ENCODE measurements at places on chromosomes 1 and 21.

DNA sequence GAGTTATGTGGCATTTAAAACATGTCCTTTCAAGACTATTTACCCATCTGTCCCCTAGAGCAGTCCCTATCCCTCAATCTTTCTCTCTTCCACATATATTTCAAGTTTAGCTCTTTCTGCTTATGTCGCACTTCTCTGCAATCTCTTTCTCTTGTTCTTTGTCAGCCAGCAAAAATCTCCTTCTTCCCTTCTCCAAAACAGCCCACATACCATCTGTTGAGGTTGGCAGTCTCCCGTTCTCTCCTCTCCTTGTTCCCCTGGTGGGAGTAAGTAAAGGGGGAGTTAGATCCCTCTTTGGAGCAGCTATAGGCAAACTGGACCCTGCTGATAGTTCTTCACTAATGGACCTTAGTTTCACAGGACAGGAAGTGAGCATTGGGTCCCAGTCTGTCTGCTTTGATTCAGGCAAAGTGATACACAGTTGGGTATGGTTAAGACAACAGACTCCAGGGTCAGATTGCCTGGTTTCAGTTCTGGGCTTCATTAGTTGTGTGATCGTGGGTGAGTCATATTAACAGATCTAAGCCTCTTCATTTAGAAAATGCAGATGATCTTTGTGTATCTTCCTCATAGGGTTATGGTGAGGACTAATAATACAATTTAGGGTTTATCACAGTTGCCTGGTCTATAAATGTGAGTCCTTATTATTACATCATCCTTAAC lies 19.7 kb downstream of the BRINP2 start:
- DNase-seq = no peak

DNA sequence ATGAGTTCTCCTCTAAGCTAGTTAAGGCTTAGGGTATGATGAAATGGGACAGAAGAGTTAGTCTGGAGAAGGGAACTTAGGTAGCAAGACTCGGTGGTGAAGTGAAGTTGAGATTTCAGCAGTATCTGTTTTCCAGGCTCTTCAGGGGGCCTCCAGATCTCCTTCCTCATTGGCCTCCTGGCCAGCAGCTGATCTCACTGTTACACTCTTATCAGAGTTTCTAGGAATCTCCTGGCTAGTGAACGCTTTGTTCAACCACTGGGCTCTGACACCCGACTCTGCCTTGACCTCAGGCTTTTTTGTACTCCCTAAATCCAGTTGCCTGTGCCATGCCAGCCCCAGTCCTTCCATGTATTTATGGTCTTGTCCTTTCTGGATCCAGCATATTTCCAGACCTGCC lies 311.0 kb downstream of the ASTN1 start:
- DNase-seq = no peak

DNA sequence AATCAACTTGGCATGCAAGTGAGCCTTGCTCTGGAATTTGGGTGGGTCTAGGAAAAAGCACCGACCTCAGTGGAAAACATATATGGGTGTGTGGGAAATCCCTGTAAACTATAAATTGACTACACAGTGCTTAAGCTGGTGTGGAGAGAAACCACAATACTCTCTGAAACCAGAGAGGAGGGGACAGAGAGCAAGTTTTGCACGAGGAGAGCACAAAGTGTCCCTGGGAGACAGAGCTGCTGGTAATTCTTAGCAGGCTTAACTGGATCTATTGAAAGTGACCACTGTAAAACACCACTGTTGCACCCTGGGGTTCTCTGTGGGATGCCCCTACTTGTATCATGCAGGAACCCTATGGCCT lies 12.8 kb downstream of the KCNJ15 start:
- no peak for DNase-seq

DNA sequence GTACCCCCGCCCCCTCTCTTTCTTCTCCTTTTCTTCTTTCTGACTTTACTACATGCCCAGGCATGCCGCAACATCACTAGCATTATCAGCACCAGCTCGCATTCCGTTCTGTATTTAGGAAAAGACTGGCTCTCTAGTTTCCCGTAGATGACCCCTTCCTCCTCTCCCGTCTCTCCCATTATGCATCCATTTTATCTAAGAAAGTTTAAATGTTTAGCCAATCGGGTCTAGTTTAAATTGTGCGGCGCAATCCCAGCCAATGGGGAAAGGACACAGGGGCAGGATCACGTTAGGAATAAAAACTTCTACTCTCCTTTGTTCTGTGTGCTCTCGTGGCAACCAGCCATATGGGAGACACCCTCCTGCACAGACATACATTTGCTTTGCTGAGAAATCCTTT lies 2.3 kb upstream of the KRTAP10-7 start:
- no peak for DNase-seq

DNA sequence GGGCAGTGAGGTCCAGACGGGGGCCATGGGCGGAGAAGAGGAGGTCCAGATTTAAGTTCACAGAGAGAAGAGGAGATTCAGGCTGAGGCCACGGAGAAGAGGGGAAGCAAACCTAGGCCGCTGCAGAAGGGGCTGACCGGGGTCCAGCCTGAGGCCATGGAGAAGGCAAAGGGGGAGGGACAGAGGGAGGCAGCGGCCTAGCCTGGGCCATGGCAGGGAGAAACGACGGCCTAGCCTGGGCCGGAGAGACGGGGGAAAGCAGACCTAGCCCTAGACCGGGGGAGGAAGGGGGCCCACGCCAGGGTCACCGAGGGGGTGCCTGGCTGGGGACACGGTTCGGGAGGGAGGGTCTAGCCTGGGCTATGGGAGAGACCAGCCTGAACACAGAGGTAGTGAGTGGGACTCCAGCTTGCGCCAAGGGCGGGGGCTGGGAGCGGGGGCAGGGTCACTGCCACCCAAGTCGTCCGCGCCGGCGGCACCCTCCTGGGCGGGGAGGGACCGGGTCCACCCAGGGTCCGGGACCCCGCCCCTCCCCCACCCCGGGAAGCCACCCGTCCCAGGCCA lies 459 bp downstream of the CAPZB start:
- peak; percentile 46 for DNase-seq

Data from neural crest cell (in vitro differentiated cells).